ENCODE measurements at places on chromosomes 7 and 10. TPM values are rescaled to one million over a fixed set of nuclear protein-coding genes. Genes with fewer than 3 reads are reported as not detected.
A peak's percentile ranks its signal among the peaks of the same experiment; 100 is the strongest.

DNA sequence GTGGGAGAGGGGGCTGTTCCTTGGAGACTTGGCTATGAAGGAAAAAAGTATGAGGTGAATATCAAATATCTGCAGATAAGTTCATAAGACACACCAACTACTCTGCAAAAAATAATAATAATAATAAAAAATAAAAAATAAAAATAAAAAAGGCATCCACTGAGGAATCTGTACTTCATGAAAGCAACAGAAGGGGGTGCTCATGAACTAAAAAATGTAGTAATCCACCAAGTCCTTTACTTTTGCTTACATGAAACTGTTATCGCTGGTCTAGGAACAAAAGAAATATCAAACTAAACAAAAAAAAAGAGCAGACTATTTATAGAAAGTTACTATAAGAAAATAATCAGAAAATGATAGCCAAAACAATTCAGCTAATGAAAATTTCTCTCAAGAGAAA lies 579.0 kb downstream of the PHTF2 start:
- no peak overlapping the region for H3K4me3 ChIP-seq
- no peaks in the 10 kb centered on the region for H3K4me1 ChIP-seq
- no peak for DNase-seq
- no peaks in the 10 kb centered on the region for H3K36me3 ChIP-seq

- H3K36me3 ChIP-seq, result peaks cover 18% of the 10 kb centered on the region
- no peak overlapping the region for H3K4me3 ChIP-seq
- no peaks in the 10 kb centered on the region for H3K27me3 ChIP-seq
- DNase-seq, result no peak
These were observed 16.8 kb downstream of the BBIP1 start for GRCh38 chr10:110901954-110902819.

The CFAP58 gene
- 0.33 TPM for polyA plus RNA-seq

GRCh38 chr10:23156447-23157150 lies 35.5 kb upstream of the PTF1A start:
- H3K4me3 ChIP-seq, result no peak overlapping the region
- H3K27me3 ChIP-seq, result peaks cover 13% of the 10 kb centered on the region
- H3K27ac ChIP-seq, result no peak overlapping the region

- no peaks in the 10 kb centered on the region for H3K36me3 ChIP-seq
- H3K27me3 ChIP-seq, result no peaks in the 10 kb centered on the region
- DNase-seq, result no peak
- H3K4me1 ChIP-seq, result no peaks in the 10 kb centered on the region
- no peak overlapping the region for H3K27ac ChIP-seq
- H3K4me3 ChIP-seq, result no peak overlapping the region
These were observed 26.6 kb upstream of the SNX10 start for GRCh38 chr7:26265065-26265464.

DNA sequence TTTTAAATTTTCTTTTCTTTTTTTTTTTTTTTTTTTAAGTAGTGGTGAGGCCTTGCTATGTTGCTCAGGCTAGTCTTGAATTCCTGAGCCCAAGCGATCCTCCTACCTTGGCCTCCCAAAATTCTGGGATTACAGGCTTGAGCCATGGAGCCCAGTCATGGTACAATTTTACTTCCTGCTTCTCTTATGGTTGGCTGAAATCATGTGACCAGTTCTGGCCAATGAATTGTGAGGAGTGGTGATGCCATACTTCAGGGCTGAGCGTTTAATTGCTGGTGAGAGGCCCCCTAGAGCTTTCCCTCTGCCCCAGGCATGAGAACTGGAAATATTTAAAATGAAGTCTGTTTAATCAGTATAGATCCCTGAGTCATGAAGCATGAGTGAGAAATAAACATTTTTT lies 22.2 kb upstream of the BAIAP2L1 start:
- DNase-seq, result no peak
- H3K36me3 ChIP-seq, result no peaks in the 10 kb centered on the region
- no peak overlapping the region for H3K4me3 ChIP-seq
- no peaks in the 10 kb centered on the region for H3K4me1 ChIP-seq
- no peak overlapping the region for H3K27ac ChIP-seq

DNA sequence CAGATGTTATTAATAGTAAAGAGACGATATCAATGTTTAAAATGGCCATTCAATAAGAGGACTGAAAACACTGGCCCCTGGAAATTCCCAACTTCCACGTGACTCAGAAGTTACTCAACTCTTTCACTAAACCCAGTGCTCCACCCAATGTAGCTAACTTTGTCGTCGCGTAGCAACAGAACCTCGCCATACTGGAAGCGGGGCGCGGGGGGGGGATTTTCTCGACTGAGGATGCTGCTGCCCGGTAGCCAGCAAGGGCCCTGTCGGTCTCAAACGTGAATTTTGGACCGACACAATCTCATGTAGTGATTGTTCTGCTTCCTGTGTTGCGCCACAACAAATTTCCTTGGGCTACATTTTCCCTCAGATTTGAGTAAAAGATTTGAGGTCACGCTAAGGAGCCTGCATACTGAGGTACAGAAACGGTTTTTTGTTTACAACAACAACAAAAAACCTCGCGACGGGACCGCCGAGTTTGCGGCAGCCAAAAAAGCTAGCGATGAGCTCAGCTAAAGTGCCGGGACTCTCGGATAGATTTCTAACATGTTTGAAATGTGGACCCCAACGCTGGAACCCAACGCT lies 977 bp upstream of the SFR1 start:
- H3K4me1 ChIP-seq, result peaks cover 4% of the 10 kb centered on the region
- H3K27me3 ChIP-seq, result no peaks in the 10 kb centered on the region
- H3K36me3 ChIP-seq, result no peaks in the 10 kb centered on the region
- DNase-seq, result peak; percentile 98
- H3K4me3 ChIP-seq, result peak overlapping the region; percentile 57

GRCh38 chr7:120334475-120334874 lies 61.5 kb downstream of the KCND2 start:
- DNase-seq, result no peak
- H3K27me3 ChIP-seq, result no peaks in the 10 kb centered on the region
- no peaks in the 10 kb centered on the region for H3K4me1 ChIP-seq
- no peak overlapping the region for H3K4me3 ChIP-seq
- no peak overlapping the region for H3K27ac ChIP-seq

The CYP3A5 gene
- 8.1 TPM for polyA plus RNA-seq

The GATAD1 gene
- 20.1 TPM for polyA plus RNA-seq

- H3K4me1 ChIP-seq, result peaks cover 34% of the 10 kb centered on the region
- H3K27me3 ChIP-seq, result no peaks in the 10 kb centered on the region
- H3K36me3 ChIP-seq, result no peaks in the 10 kb centered on the region
- no peak overlapping the region for H3K4me3 ChIP-seq
- H3K27ac ChIP-seq, result peak overlapping the region; percentile 71
These were observed 159.3 kb downstream of the ELMO1 start for GRCh38 chr7:37289367-37289766.

- no peak overlapping the region for H3K4me3 ChIP-seq
- DNase-seq, result no peak
- H3K4me1 ChIP-seq, result peaks cover 23% of the 10 kb centered on the region
- H3K36me3 ChIP-seq, result peaks cover 4% of the 10 kb centered on the region
- no peaks in the 10 kb centered on the region for H3K27me3 ChIP-seq
These were observed 70.7 kb downstream of the VOPP1 start for GRCh38 chr7:55501611-55502010.

The AQP1 gene
- 86.7 TPM for polyA plus RNA-seq

- no peak overlapping the region for H3K27ac ChIP-seq
- no peak overlapping the region for H3K4me3 ChIP-seq
- H3K36me3 ChIP-seq, result no peaks in the 10 kb centered on the region
These were observed 98.2 kb downstream of the AHR start for GRCh38 chr7:17396692-17397091.

DNA sequence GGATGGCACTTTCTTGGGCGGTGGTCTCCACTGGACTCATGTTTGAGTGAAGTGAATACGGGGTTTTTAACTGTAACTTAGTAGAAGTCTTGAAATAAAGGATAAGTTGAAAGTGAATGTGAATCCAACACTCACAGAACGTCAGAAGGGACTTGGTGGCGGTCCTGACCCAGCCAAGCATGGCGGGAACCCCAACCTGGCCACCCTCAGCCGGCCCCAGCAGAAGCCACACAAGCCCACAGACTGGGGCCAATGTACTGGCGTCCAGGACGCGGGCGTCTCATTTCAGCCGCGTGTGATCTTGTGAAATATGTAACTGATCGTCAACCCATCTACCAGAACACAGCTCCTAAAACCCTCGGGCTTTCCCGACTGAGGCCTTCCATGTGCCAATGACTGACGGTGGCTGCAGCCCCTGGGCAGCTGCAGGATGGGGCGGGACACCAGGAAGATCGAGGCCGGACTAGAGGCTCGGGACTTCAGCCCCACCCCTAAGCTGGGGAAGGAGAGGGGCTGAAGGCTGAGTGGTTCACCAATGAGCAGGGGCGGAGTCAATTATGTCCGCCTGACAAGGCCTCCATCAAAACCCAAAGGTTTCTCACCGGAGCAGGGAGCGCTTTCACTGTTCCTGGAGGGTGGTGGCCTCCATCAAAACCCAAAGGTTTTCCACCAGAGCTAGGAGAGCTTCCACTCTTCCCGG lies 161.5 kb downstream of the MAD1L1 start:
- no peak overlapping the region for H3K27ac ChIP-seq
- H3K4me3 ChIP-seq, result no peak overlapping the region
- DNase-seq, result no peak
- peaks cover 5% of the 10 kb centered on the region for H3K36me3 ChIP-seq

DNA sequence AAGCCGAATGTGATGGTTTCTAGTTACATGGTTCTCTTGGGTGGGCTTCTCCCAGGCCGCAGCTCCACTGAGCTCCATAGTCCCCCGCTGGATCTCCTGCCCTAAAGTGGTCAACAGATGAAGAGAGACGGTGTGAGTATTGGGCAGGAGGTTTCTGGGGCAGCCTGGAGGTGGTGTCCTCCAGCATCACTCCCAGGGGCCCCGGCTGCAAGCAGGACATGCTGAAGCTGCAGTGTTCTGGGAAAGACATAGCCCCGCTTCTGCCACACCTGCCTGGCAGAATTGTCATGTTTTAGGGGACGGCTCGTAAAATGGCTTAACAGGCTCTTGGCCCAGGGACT lies 40.4 kb downstream of the CALML3 start:
- peaks cover 6% of the 10 kb centered on the region for H3K27me3 ChIP-seq
- H3K4me3 ChIP-seq, result no peak overlapping the region
- DNase-seq, result no peak
- H3K4me1 ChIP-seq, result peaks cover 42% of the 10 kb centered on the region

DNA sequence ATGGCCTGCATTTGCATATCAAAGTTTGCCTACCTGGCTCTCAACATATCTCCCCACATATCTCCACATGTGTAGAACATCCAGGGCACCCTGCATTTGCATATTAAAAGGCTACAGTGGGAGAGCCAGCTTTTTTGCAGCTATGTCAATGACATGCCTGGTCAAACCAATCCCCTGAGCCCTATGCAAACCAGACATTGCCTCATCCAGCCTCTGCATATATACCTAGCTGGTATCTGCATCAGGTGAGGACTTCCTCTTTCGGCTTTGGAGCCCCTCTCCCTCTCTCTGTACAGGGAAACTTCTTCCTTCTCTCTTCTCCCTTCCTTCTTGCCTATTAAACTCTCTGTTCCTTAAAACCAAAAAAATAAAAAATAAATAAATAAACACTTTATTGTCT lies 142.7 kb upstream of the STEAP4 start:
- H3K27me3 ChIP-seq, result no peaks in the 10 kb centered on the region
- H3K36me3 ChIP-seq, result no peaks in the 10 kb centered on the region
- H3K27ac ChIP-seq, result no peak overlapping the region
- H3K4me1 ChIP-seq, result no peaks in the 10 kb centered on the region
- H3K4me3 ChIP-seq, result no peak overlapping the region

The GPRIN2 gene
- polyA plus RNA-seq, result 0.34 TPM

GRCh38 chr10:106836933-106837663 lies 327.4 kb downstream of the SORCS1 start:
- no peak overlapping the region for H3K27ac ChIP-seq
- no peaks in the 10 kb centered on the region for H3K27me3 ChIP-seq
- H3K4me1 ChIP-seq, result no peaks in the 10 kb centered on the region
- DNase-seq, result peak; percentile 68

DNA sequence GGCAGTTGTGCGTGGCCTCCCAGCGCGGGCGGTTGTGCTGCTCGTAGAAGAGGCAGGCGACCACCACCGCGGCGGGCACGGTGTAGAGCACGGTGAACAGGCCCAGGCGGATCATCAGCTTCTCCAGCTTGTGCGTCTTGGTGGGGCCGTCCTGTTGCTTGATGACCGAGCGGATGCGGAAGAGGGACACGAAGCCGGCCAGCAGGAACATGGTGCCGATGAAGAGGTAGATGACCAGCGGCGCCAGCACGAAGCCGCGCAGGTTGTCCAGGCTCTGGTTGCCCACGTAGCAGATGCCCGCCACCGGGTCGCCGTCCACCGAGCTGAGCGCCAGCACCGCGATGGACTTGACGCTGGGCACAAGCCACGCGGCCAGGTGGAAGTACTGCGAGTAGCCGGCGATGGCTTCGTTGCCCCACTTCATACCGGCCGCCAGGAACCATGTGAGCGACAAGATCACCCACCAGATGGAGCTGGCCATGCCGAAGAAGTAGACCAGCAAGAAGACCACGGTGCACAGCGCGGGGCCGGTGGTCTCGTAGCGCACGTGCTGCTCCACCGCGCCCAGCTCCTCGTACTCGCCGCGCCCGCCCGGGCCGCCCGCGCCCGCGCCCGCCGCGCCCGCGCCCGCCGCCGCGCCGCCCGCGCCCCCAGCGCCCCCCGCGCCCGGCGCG lies 2.2 kb downstream of the FZD8 start:
- H3K4me1 ChIP-seq, result peaks cover 22% of the 10 kb centered on the region
- H3K27me3 ChIP-seq, result peaks cover 2% of the 10 kb centered on the region
- H3K27ac ChIP-seq, result no peak overlapping the region

- peaks cover 2% of the 10 kb centered on the region for H3K27me3 ChIP-seq
- DNase-seq, result no peak
- no peak overlapping the region for H3K4me3 ChIP-seq
These were observed 126.8 kb upstream of the FAM20C start for GRCh38 chr7:65554-65953.

GRCh38 chr7:140084972-140085371 lies 22.2 kb upstream of the PARP12 start:
- no peaks in the 10 kb centered on the region for H3K36me3 ChIP-seq
- H3K4me1 ChIP-seq, result no peaks in the 10 kb centered on the region
- no peak for DNase-seq
- H3K27ac ChIP-seq, result no peak overlapping the region
- no peaks in the 10 kb centered on the region for H3K27me3 ChIP-seq

- no peak overlapping the region for H3K4me3 ChIP-seq
- H3K36me3 ChIP-seq, result no peaks in the 10 kb centered on the region
- DNase-seq, result no peak
- H3K27me3 ChIP-seq, result no peaks in the 10 kb centered on the region
- H3K27ac ChIP-seq, result no peak overlapping the region
- no peaks in the 10 kb centered on the region for H3K4me1 ChIP-seq
These were observed 664.0 kb downstream of the XPNPEP1 start for GRCh38 chr10:109259293-109259692.

GRCh38 chr10:32156031-32156495 lies 99.8 kb upstream of the KIF5B start:
- H3K27ac ChIP-seq, result no peak overlapping the region
- H3K27me3 ChIP-seq, result no peaks in the 10 kb centered on the region
- no peaks in the 10 kb centered on the region for H3K36me3 ChIP-seq

The LRRC18 gene
- 0.10 TPM for polyA plus RNA-seq

The BICC1 gene
- 15.9 TPM for polyA plus RNA-seq

GRCh38 chr7:7178906-7179305 lies 3.4 kb upstream of the C1GALT1 start:
- no peak overlapping the region for H3K4me3 ChIP-seq
- no peaks in the 10 kb centered on the region for H3K27me3 ChIP-seq
- H3K4me1 ChIP-seq, result peaks cover 2% of the 10 kb centered on the region
- no peak for DNase-seq
- H3K27ac ChIP-seq, result no peak overlapping the region
